CD8-positive, alpha-beta T cell (primary cell): ENCODE measurements at places on chromosomes 16 and 17.

GRCh38 chr17:78889531-78889930 is 13.5 kb downstream of the CEP295NL start:
- no peak for DNase-seq

GRCh38 chr17:21233581-21234347 is 19.4 kb downstream of the NATD1 start:
- no peak for DNase-seq

- DNase-seq: no peak
These were observed 28.0 kb downstream of the TOM1L2 start for GRCh38 chr17:17944242-17944641.

- DNase-seq: no peak
These were observed 12.1 kb downstream of the LPO start for GRCh38 chr17:58250344-58251011.

DNA sequence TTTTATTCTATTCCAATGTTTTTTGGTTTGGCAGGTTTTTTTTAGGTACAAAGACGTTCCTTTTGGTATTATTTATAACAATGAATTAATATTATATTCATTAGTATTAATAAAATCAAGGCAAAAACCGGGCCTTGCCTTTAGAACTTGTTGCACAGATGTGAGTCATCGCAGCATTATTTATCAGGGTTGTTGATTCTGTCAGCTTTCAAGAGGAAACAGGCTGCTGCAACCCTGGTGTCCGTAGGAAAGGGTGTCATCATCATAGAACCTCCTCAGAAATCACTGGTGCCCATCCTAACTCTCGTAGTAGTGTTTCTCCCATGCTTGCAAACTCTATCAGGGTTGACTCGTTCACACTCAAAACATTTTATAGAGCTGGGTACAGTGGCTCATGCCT is 10.2 kb upstream of the LRRC37B start:
- no peak for DNase-seq

DNA sequence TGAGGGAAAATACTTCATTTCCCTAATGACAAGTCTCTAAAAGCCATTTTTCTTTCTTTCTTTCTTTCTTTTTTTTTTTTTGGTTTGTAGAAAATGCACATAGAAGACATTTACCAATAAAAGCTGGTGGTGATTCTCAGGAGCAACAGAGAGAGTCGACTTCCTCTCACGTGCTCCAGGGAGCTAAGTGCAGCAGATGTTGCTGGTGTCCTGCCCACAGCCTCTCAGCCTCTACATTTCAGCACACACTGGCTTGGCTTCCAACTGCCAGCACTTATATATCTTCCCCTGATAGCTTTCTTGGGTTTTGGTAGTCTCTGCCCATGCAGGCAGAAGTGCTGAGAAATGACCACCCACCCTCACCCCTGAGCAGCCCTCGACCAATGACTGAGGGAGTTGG is 58.4 kb upstream of the MARCHF10 start:
- DNase-seq: no peak

GRCh38 chr16:77076839-77077238 is 114.2 kb upstream of the MON1B start:
- DNase-seq: no peak

GRCh38 chr16:57984443-57985203 is 13.7 kb upstream of the CNGB1 start:
- DNase-seq: peak; percentile 84

- DNase-seq: no peak
These were observed 174.5 kb downstream of the PARN start for GRCh38 chr16:14455573-14455972.

- DNase-seq: no peak
These were observed 135.7 kb upstream of the XYLT1 start for GRCh38 chr16:17606460-17606859.

DNA sequence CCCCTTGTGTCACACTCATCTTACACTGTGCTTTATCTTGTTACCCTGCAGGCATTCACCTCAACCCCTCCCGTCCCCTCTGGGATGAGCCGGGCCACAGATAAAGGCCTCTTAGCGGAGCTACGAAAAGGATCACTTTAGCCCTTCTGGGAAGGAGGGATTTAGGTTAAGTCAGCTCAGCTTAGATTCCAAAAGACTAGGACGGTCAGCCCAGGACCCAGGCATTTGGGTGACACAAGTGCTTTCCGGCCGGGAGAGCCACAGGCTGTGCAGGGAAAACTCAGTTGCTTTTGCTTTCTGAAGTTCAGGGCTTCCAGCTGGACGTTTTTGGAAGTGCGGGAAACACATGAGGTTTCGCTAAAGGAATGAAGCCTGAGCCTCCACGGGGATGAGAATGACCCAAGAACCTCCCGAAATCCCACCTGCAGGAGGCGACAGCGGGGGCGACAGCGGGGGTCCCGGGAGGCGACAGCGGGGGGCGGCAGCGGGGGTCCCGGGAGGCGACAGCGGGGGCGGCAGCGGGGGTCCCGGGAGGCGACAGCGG is 11.6 kb upstream of the METRNL start:
- DNase-seq: no peak

GRCh38 chr17:15744885-15745284 is 12.8 kb downstream of the TBC1D26 start:
- no peak for DNase-seq

DNA sequence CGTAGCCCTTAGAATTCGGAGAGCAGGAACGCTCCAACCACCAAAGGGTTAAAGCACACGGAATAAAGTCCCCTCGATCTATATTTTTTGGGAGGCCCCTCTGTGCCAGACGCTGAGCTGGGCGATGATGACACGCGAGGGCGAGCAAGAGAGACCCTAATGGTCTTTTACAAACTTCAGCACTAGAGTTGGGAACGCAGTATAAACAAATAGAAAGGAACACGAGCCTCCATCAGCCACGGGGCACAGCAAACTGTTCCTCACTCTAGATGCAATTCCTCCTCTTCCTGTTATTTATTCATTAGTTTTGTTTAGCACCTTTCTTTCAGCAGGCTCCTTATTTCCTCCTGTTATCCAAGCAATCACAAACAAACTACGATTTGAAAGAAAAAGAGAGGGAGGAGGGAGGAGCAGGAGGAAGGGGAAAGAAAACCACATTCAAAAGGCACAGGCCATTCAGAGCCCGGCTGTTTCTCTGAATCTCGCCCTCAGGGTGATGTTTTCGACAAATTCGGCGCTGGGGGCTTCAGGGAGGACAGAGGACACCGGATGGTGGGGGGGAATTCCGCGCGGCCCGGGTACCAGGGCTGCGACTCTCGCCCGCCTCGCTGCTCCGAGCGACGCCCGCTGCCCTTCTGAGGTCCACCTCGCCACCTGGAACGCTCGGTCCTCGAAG is 1.6 kb downstream of the TOX3 start:
- DNase-seq: no peak

- DNase-seq: peak; percentile 82
These were observed 168.0 kb downstream of the AHSP start for GRCh38 chr16:31695667-31696066.

DNA sequence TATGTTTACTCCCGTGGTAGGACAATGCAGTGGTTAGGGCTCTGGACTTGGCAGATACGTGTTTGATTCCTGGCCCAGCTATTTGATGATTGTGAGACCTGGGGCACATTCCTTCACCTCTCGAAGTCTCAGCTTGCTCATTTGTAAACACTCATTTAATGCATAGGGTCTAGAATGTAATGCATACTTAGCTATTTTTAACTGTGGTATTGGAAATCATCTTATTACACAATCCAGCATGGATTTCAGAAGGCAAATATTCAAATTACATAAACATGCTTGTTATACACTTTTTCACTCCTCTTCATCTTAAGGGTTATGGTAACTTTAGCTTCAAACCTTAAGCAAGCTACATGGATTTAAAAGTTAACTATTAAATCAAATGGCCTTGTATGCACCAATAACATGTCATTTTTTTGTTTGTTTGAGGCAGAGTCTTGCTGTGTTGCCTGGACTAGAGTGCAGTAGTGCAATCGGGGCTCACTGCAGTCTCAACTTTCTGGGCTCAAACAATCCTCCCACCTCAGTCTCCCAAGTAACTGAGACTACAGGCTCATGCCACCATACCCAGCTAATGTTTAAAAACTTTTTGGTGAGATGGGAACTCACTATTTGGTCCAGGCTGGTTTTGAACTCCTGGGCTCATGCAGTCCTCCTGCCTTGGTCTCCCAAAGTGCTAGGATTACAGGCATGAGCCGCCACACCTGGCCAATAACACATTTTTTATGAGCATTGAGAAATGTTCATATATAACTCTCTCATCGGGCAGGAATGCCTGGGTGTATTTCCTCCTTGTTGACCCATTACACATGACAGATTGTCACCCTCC is 52.5 kb downstream of the VAT1L start:
- DNase-seq: no peak

DNA sequence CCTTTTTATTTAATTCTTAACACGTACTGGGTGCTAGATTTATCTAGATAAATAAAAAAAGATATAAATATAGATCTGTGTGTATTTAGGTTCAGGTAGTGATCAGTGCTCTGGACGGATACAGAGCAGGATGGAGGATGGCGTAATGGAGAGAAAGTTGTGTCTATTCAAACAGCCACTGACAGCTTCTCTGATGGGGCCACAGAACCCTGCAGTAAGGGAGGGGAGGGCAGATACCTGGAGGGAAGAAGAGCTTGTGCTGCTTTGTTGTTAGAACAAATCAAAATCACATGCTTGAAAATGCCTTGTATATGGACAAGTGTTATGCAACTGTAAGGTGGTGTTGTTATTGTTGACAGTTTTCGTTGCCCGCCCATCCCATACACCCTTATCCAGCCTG is 170.2 kb downstream of the UTP18 start:
- no peak for DNase-seq

- DNase-seq: no peak
These were observed 8.1 kb upstream of the PPP1R27 start for GRCh38 chr17:81842725-81843504.
